Activated naive CD8-positive, alpha-beta T cell treated with anti-CD3 and anti-CD28 coated beads, Interleukin-2, amount 50 U/mL, for 24 hours (primary cell): ENCODE measurements at places on chromosomes 11 and 22.

- H3K36me3 ChIP-seq = no peaks in the 10 kb centered on the region
- H3K4me3 ChIP-seq = peak overlapping the region; percentile 6
- peaks cover 18% of the 10 kb centered on the region for H3K4me1 ChIP-seq
- no peak overlapping the region for H3K27ac ChIP-seq
- no peaks in the 10 kb centered on the region for H3K27me3 ChIP-seq
Observed at GRCh38 chr11:82750643-82751139, 17.0 kb upstream of the FAM181B start.

DNA sequence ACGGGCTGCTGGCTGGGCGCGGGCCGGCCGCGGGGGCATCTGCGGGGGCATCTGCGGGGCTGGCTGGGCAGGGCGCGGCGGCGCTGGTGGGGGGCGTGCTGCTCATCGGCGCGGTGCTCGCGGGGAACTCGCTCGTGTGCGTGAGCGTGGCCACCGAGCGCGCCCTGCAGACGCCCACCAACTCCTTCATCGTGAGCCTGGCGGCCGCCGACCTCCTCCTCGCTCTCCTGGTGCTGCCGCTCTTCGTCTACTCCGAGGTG is 194 bp downstream of the DRD4 start:
- H3K27me3 ChIP-seq = peaks cover 26% of the 10 kb centered on the region
- H3K27ac ChIP-seq = no peak overlapping the region
- DNase-seq = no peak
- H3K4me1 ChIP-seq = peaks cover 17% of the 10 kb centered on the region

DNA sequence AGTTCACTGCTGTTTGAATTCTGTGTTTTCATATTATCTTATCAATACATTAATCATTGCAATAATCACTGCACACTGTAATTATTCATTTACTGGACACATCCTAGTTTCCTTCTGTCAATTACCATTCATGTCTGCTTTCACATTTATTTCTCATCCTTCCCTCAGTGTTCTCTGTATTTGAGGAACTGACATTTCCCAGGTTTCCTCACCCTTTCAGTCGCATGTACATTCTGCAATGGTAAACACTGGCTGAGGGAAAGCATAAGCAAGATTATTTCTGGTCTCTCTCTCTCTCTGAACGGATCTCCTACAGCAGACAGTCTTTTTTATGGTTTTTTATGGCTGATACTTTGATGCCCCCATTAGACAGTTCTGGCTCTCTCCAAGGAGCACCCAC is 4.2 kb upstream of the HBD start:
- H3K36me3 ChIP-seq = no peaks in the 10 kb centered on the region
- H3K27ac ChIP-seq = no peak overlapping the region
- DNase-seq = no peak
- H3K4me3 ChIP-seq = no peak overlapping the region
- H3K4me1 ChIP-seq = no peaks in the 10 kb centered on the region

DNA sequence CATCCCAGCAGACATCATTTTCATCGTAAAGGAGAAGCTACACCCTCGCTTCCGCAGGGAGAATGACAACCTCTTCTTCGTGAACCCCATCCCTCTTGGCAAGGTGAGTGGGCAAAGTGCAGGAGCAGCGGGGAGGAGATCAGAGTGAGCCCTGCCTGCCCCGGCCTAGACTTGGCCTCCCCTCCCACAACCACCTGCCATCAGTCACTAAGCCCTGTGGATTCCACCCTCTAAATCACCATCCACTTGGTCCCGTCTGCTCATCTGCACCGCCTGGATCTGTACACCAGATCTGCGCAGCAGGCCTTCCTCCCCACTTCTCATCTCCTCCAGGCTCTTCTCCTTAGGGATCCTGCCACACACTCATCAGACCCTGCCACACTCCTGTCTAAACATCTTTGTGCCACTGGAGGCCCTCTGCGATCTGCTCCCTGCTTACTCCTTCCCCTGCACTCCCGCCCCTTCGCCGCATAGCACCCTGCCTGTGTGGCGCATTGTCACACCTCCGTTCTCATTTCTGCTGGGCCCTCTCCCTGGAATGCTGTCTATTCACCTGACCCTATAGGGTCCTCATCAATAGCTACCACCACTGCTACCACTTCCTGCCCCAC is 14.2 kb downstream of the UCP2 start:
- peak overlapping the region; percentile 22 for H3K27ac ChIP-seq
- H3K4me3 ChIP-seq = no peak overlapping the region
- no peaks in the 10 kb centered on the region for H3K27me3 ChIP-seq
- DNase-seq = no peak
- H3K36me3 ChIP-seq = peaks cover 3% of the 10 kb centered on the region
- peaks cover 66% of the 10 kb centered on the region for H3K4me1 ChIP-seq

DNA sequence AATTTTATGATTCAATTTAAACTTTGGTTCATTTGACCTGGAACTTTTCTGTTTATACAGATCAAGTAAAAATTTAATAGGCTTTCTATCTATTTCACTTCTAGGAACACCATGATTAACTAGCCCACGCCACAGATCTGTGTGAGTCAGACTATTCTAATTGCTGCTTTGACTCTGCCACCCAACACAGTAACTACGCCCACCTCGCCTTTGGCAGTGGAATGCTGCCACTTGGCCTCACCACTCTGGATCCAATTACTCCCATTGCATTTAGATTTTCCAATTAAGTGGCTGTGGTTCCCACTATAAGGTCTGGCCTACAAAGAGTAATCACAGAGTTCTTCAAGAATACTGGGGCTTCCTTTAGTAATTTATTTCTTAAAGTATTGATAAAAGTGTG is 46.6 kb upstream of the LIN7C start:
- no peaks in the 10 kb centered on the region for H3K27me3 ChIP-seq
- no peak for DNase-seq
- no peak overlapping the region for H3K4me3 ChIP-seq
- no peak overlapping the region for H3K27ac ChIP-seq
- H3K36me3 ChIP-seq = no peaks in the 10 kb centered on the region

- H3K4me1 ChIP-seq = no peaks in the 10 kb centered on the region
- peaks cover 10% of the 10 kb centered on the region for H3K27me3 ChIP-seq
- no peak overlapping the region for H3K27ac ChIP-seq
- no peak for DNase-seq
Observed at GRCh38 chr11:86722006-86722405, 49.6 kb upstream of the ME3 start.

DNA sequence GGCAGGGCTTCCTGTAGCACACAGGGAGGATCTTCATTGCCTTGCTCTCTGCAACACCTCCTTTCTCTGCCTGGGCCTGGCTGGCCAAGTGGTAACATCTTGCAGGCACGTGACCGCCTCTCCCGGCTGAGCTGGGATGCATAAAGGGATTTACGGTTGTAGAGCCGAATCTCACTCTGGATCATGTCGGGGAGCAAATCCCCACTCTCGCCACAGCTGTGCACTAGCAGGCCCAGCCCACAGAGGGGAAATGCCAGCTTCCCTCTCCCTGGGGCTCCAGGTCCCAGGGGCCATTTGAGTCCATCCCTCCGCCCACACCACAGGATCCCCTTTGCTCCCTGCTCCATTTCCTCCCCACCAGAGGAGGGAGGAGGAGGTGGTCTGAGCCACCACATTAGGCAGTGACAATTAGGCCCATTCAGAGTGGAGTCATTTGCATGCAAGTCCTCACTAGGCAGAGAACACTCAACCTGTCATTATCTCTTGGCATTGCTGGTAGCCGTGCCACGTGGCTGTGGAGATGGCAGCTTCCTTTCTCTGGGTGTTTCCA is 196.7 kb downstream of the DSCAML1 start:
- H3K27ac ChIP-seq = no peak overlapping the region
- H3K4me1 ChIP-seq = no peaks in the 10 kb centered on the region
- no peak overlapping the region for H3K4me3 ChIP-seq

GRCh38 chr11:70595452-70595851 is 197.1 kb downstream of the CTTN start:
- no peak overlapping the region for H3K4me3 ChIP-seq
- peaks cover 17% of the 10 kb centered on the region for H3K27me3 ChIP-seq
- DNase-seq = no peak
- no peaks in the 10 kb centered on the region for H3K36me3 ChIP-seq

DNA sequence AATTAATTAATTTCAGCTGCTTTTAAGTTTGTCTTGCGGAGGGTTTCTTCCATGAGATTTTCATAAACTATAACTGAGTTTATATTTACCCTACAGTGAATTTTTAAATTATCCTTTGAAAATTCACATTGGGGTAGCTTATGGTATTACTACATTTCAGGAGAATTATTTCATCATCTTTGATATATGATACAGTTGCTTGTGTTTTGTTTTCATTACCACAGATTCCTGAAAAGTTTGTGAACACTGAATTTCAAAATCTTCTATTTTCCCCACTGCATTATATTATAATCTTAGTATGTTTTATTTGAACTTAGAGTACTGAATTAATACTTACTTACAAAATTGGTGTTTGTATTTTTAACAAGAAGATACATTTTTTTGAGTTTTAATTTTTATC is 24.4 kb downstream of the METTL15 start:
- H3K27ac ChIP-seq = no peak overlapping the region
- peaks cover 39% of the 10 kb centered on the region for H3K36me3 ChIP-seq
- no peak overlapping the region for H3K4me3 ChIP-seq
- H3K4me1 ChIP-seq = no peaks in the 10 kb centered on the region

GRCh38 chr22:41668971-41669911 is 19.4 kb downstream of the SNU13 start:
- peak overlapping the region; percentile 42 for H3K27ac ChIP-seq
- H3K4me3 ChIP-seq = no peak overlapping the region
- peaks cover 16% of the 10 kb centered on the region for H3K4me1 ChIP-seq
- peaks cover 21% of the 10 kb centered on the region for H3K36me3 ChIP-seq
- no peaks in the 10 kb centered on the region for H3K27me3 ChIP-seq

DNA sequence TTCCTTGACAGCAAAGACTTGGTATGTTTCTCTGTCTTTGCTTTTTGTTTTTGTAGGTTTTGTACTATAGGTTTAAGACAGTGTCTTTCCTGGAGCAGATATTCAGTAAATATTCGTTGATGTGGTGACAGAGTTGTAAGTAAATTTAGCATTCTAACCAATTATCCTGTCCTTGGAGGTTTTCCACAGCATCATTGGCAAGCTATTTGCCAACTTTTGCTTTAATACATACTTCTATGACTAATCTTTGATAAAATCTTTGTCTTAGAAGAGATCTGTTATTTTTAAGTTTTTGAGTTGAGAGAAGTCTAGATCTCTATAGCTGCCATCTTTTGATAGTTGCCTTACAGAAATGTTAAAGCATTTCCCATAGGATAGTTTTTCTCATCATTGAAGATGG is 3.8 kb downstream of the USP47 start:
- DNase-seq = no peak
- peaks cover 4% of the 10 kb centered on the region for H3K36me3 ChIP-seq
- peaks cover 27% of the 10 kb centered on the region for H3K4me1 ChIP-seq
- no peaks in the 10 kb centered on the region for H3K27me3 ChIP-seq
- no peak overlapping the region for H3K27ac ChIP-seq

DNA sequence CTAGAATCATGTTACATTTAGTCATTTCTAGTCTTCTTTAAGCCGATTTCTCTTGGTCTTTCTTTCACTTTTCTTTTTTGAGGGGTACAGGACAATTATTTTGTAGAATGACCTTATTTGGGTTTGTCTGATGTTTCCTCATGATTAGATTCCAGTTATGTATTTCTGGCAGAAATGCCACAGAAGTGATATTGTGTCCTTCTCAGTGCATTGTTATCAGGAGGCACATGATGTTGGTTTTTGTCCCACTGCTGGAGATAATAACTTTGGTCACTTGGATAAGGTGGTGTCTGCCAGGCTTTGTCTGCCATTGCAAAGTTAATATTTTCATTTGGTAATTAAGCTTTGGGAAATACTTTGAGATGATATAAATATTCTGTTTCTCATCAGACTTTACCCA is 100.3 kb downstream of the RRM1 start:
- H3K4me3 ChIP-seq = no peak overlapping the region
- no peak for DNase-seq
- H3K27me3 ChIP-seq = peaks cover 11% of the 10 kb centered on the region

- H3K27ac ChIP-seq = no peak overlapping the region
- no peak overlapping the region for H3K4me3 ChIP-seq
- peaks cover 28% of the 10 kb centered on the region for H3K4me1 ChIP-seq
- no peak for DNase-seq
Observed at GRCh38 chr22:22886546-22886945, 1.1 kb upstream of the IGLL5 start.

DNA sequence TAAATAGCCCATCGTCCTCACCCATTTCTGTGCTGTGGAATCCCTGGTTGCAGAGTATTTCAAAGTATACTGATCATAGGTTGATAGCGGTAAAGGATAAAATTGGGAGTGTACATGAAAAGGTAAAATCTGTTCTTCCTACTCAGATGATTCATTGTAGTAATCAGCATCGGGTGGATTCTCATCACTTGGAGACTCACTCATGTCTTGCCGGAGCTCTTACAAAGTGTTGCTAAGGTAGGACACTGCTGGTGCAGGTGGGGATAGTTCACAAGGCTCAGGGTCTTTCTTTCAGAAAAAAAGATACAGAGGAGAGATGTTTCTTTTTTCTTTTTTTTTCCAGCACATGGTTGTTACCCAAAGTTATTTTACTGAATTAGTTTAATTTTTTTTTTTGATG is 84.8 kb downstream of the MTNR1B start:
- H3K4me3 ChIP-seq = no peak overlapping the region
- peaks cover 7% of the 10 kb centered on the region for H3K4me1 ChIP-seq

GRCh38 chr22:45642986-45643385 is 28.6 kb upstream of the ATXN10 start:
- DNase-seq = no peak
- no peaks in the 10 kb centered on the region for H3K36me3 ChIP-seq
- no peak overlapping the region for H3K4me3 ChIP-seq
- H3K4me1 ChIP-seq = peaks cover 23% of the 10 kb centered on the region
- H3K27me3 ChIP-seq = peaks cover 61% of the 10 kb centered on the region
- H3K27ac ChIP-seq = no peak overlapping the region

DNA sequence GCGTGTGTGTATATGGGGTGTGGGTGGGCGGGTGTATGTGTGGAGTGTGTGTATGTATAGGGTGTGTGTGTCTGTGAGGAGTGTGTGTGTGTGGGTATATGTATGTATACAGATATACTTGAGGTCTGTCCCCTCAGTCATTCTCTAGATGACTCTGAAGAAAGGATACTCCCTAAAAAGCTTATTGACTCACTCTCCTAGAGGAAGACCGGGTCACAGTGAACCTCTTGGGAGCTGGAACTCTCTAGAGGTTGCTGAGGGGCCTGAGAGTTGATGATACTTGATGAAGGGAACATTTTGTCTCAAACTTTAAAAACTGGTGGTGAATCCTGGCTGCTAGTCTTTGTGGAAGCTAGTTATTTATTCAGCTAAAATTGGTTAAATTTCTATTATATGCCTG is 15.1 kb downstream of the STX3 start:
- H3K4me3 ChIP-seq = no peak overlapping the region
- no peaks in the 10 kb centered on the region for H3K27me3 ChIP-seq
- H3K4me1 ChIP-seq = peaks cover 26% of the 10 kb centered on the region
- H3K36me3 ChIP-seq = peaks cover 1% of the 10 kb centered on the region
